ENCODE measurements at places on chromosomes 11 and 22. TPM values are rescaled to one million over a fixed set of nuclear protein-coding genes. Genes with fewer than 3 reads are reported as not detected.

CABP2 gene
- not detected for polyA plus RNA-seq

- H3K36me3 ChIP-seq = no peaks in the 10 kb centered on the region
- DNase-seq = peak; percentile 84
- H3K4me1 ChIP-seq = peaks cover 23% of the 10 kb centered on the region
- no peak overlapping the region for H3K4me3 ChIP-seq
These were observed 4.5 kb downstream of the GAS2L1 start for GRCh38 chr22:29310863-29311339.

- no peaks in the 10 kb centered on the region for H3K27me3 ChIP-seq
- DNase-seq = no peak
- peaks cover 1% of the 10 kb centered on the region for H3K4me1 ChIP-seq
These were observed 63.3 kb upstream of the ME3 start for GRCh38 chr11:86735451-86736290.

- H3K36me3 ChIP-seq = peaks cover 15% of the 10 kb centered on the region
- H3K27ac ChIP-seq = no peak overlapping the region
- H3K4me1 ChIP-seq = no peaks in the 10 kb centered on the region
- H3K4me3 ChIP-seq = no peak overlapping the region
These were observed 9.4 kb downstream of the LZTR1 start for GRCh38 chr22:20991252-20992055.

NXPE2 gene
- polyA plus RNA-seq = not detected

OR10A5 gene
- polyA plus RNA-seq = not detected

DNA sequence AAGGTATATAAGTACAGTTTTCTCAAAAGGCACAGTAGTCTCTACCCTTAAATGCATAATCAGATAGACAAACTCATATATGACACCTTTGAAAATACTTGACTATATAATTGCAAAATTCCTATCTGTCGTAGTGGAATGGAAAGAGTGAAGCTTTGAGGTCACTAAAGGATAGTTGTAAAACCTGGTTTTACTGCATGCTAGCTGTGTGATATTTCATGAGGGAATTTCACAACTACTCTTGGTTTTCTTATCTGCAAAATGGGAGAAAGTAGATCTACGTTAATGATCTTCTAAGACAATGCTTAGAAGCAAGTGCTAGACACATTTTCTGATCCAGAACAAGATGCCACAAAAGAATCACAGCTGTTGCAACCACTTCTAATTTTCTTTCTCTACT is 332.2 kb downstream of the AASDHPPT start:
- no peaks in the 10 kb centered on the region for H3K27me3 ChIP-seq
- no peak for DNase-seq
- no peaks in the 10 kb centered on the region for H3K4me1 ChIP-seq
- no peak overlapping the region for H3K4me3 ChIP-seq
- no peaks in the 10 kb centered on the region for H3K36me3 ChIP-seq

DUSP8 gene
- polyA plus RNA-seq = 0.06 TPM

- no peaks in the 10 kb centered on the region for H3K4me1 ChIP-seq
- H3K27ac ChIP-seq = no peak overlapping the region
- peaks cover 5% of the 10 kb centered on the region for H3K36me3 ChIP-seq
These were observed 16.6 kb downstream of the MED15 start for GRCh38 chr22:20524004-20524481.

- H3K4me3 ChIP-seq = peak overlapping the region; percentile 76
- peak; percentile 34 for DNase-seq
- no peaks in the 10 kb centered on the region for H3K4me1 ChIP-seq
- peak overlapping the region; percentile 85 for H3K27ac ChIP-seq
- H3K36me3 ChIP-seq = no peaks in the 10 kb centered on the region
These were observed 866 bp downstream of the EXPH5 start for GRCh38 chr11:108592591-108593213.

INS gene
- polyA plus RNA-seq = not detected

GRCh38 chr11:61599968-61600710 is 19.3 kb upstream of the SYT7 start:
- H3K27me3 ChIP-seq = no peaks in the 10 kb centered on the region
- DNase-seq = no peak
- H3K36me3 ChIP-seq = no peaks in the 10 kb centered on the region

DNA sequence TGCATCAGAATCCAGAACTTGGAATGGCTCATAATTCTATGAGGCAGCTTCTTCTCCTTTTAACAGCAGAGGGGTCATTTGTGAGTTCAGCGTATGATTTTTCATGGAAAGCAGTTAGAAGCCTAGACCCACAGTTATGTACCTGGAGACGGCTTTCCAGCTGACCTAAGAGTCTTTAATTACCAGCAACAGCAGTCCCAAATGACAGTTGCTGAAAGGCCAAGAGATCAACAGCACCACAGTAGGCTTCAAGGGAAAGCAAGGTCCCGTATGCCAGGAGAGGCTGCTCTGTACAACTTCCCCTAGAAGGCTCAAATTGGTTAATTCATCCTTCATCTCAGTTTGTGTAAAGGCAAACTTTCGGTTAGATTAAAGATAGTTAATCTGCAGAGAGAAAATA is 363.0 kb downstream of the SOX6 start:
- no peak for DNase-seq
- no peaks in the 10 kb centered on the region for H3K4me1 ChIP-seq
- H3K27ac ChIP-seq = no peak overlapping the region
- H3K36me3 ChIP-seq = no peaks in the 10 kb centered on the region
- H3K4me3 ChIP-seq = no peak overlapping the region

DNA sequence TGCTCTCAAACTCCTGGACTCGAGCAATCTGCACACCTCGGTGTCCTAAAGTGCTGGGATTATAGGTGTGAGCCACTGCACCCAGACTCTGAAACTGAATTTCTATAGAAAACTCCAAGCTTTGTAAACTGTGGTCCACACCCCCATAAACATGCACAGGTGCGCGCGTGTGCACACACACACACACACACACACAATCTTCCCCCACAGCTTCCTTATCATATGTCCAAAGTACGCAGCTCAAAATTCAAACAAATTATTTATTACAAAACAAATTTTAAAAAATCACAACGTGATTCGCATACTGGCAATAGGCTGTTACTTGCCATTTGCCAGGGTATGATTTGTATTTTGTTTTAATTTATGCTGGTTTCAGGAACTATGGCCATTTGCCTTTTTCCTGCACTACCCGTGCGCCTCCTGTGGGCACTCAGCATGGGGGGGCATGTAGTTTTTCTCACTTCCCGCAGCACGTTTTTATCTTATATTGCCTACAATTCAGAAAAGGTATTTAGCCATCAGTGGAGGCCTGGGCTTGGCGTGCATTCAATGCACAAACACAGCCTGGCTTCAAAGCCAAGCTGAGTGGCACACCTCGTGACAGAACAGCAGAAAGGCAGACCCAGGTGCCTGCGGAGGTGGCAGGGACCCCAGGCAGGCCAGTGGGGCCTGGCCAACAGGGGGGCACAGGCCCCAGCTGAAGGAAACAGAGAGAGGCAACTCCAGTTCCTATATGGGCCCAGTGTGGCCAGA is 10.8 kb upstream of the SNX32 start:
- H3K27me3 ChIP-seq = no peaks in the 10 kb centered on the region
- DNase-seq = no peak
- H3K36me3 ChIP-seq = no peaks in the 10 kb centered on the region
- no peak overlapping the region for H3K27ac ChIP-seq
- H3K4me1 ChIP-seq = peaks cover 8% of the 10 kb centered on the region

DNA sequence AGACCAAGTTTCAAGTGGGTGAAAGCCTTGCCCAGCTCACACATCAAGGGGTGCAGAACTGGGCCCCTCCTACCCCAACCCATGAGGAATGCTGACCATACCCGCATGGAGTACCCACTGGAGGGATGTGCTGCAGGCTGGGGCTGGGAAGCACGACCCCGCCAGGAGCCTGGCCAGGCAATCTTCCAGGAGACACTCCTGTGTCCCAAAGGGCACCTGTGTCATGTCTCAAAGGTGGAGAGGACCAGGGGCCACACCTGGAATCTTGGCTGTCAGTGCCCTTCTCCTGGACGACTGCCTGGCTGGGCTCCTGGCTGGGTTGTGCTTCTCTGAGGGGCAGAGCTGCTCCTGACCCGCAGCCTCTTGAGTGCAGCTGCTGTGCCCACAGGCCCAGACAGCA is 6.7 kb downstream of the ARAP1 start:
- no peaks in the 10 kb centered on the region for H3K36me3 ChIP-seq
- H3K4me3 ChIP-seq = no peak overlapping the region
- no peak overlapping the region for H3K27ac ChIP-seq
- DNase-seq = no peak

- no peak for DNase-seq
- H3K27ac ChIP-seq = no peak overlapping the region
- H3K4me1 ChIP-seq = peaks cover 19% of the 10 kb centered on the region
- H3K27me3 ChIP-seq = no peaks in the 10 kb centered on the region
These were observed 9.5 kb downstream of the EMID1 start for GRCh38 chr22:29215012-29215860.

DEFB131B gene
- polyA plus RNA-seq = not detected

DNA sequence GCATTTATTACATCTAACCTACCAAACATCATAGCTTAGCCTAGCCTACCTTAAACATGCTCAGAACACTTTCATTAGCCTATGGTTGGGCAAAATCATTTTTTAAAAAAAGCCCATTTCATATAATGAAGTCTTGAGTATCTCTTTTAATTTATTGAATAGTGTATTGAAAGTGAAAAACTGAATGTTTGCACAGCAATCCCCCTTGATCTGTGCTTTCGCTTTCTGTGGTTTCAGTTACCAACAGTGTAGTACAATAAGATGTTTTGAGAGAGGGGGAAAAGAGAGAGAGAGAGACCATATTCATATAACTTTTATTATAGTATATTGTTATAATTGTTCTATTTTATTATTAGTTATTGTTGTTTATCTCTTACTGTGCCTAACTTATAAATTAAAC is 8.4 kb upstream of the MAP6 start:
- no peak for DNase-seq
- H3K27me3 ChIP-seq = no peaks in the 10 kb centered on the region
- H3K36me3 ChIP-seq = no peaks in the 10 kb centered on the region
- no peak overlapping the region for H3K27ac ChIP-seq
- no peak overlapping the region for H3K4me3 ChIP-seq

DNA sequence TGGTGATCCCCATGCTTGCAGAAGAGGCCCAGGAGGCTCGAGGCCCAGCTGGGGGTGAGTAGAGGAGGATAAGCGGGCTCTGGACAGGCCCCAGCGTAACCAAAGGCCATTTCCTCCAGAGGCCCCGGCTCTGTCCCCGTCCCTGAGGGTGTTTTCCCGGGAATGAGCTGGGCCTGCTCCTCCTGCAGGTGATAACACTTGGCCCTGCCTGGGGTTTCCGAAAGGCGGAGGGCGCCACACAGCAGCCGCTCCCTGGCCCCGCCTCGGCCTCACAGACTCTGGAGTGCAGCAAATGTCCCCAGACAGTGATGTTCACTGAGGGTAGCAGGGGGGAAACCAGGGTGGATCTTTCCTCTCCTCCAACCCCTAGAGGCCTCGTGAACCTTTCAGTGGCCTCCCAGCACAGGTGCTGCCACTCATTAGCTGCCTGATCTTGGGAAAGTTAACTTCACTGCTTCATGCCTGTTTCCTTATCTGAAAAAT is 10.5 kb upstream of the MGAT3 start:
- H3K4me1 ChIP-seq = no peaks in the 10 kb centered on the region
- H3K36me3 ChIP-seq = no peaks in the 10 kb centered on the region
- H3K27me3 ChIP-seq = no peaks in the 10 kb centered on the region
- DNase-seq = peak; percentile 65
- no peak overlapping the region for H3K27ac ChIP-seq

GRCh38 chr22:19663821-19664355 is 50.4 kb upstream of the SEPTIN5 start:
- no peak overlapping the region for H3K4me3 ChIP-seq
- no peaks in the 10 kb centered on the region for H3K27me3 ChIP-seq
- H3K4me1 ChIP-seq = no peaks in the 10 kb centered on the region

DNA sequence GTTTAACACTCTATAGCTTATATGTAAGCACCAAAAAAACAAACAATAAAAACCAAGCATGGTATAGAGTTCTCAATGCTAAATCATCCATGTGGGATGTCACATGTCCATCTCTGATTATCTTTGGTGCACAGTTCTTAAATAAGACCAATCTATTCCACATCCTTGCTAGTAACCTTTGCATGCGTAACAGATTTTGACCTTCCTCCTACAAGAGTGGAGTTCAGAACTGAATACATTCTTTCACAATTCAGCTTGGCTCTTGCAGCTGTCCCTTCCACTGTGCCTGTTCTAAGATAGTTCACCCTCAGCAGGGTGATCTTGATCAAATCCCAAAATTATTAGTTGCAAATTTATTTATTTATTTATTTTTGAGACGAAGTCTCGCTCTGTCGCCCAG is 21.1 kb downstream of the PRR14L start:
- peaks cover 25% of the 10 kb centered on the region for H3K4me1 ChIP-seq
- H3K27ac ChIP-seq = no peak overlapping the region
- no peak for DNase-seq
- no peak overlapping the region for H3K4me3 ChIP-seq

- H3K36me3 ChIP-seq = no peaks in the 10 kb centered on the region
- no peaks in the 10 kb centered on the region for H3K4me1 ChIP-seq
- no peak for DNase-seq
- H3K27me3 ChIP-seq = no peaks in the 10 kb centered on the region
- H3K27ac ChIP-seq = no peak overlapping the region
- H3K4me3 ChIP-seq = no peak overlapping the region
These were observed 350.6 kb downstream of the TENM4 start for GRCh38 chr11:79090191-79090705.

DNA sequence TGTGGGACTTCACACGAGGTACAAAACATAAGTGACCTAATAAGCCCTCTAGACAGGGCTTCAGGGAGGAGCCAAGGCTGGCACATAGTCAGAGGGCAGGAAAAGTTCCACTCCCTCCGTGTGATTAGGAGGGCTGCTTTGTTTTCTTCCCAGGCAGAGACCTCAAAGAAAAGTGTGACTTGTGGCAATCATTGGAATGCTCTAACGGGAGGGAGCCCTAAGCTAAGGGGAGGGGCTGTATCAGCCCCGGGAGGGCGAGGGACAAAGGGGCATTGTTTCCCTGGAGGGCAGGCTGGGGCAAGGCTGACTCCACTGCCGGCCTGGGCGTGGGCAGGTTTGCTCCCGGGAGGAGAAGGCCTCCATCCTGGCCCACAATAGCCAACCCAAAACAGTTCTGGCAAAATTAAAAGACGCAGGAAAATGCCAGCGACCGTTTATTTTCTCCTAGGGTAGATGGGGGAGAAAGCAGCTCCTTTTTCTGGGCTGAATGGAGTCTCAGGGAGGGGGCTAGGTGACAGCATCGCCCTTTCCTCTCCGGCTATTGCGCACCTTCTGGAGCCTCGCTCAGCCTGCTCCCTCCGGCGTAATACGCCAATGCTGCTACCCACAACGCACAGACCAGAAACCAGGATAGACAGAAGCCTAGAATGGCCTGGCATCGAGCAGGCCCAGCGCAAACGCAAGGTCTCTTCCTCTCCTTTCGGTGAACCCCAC is 60.2 kb downstream of the ENDOD1 start:
- H3K4me1 ChIP-seq = peaks cover 24% of the 10 kb centered on the region
- peak overlapping the region; percentile 81 for H3K27ac ChIP-seq
- DNase-seq = no peak
- H3K36me3 ChIP-seq = no peaks in the 10 kb centered on the region
- peak overlapping the region; percentile 57 for H3K4me3 ChIP-seq
